ENCODE measurements at places on chromosomes 4 and X.

- DNase-seq: no peak
These were observed 26.0 kb downstream of the AIFM1 start for GRCh38 chrX:130139474-130140201.

DNA sequence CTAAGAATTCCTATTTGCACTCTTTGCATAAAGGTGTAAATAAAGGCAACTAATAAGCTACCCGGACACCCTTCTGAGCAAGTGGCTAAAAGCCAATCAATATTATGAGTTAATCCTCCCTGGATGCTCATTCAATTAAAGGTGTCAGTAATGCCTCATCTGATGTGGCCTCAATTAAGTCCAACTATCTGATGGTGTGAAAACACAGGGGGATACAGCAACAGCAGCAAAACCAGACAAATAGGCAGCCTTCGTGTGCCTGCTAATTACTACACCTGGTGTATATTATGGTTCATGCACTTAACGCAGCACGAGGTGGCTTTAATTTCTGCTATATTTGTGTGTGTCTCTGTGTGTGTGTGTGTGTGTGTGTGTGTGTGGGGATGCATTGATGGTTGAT is 244.4 kb downstream of the DCLK2 start:
- DNase-seq: no peak

DNA sequence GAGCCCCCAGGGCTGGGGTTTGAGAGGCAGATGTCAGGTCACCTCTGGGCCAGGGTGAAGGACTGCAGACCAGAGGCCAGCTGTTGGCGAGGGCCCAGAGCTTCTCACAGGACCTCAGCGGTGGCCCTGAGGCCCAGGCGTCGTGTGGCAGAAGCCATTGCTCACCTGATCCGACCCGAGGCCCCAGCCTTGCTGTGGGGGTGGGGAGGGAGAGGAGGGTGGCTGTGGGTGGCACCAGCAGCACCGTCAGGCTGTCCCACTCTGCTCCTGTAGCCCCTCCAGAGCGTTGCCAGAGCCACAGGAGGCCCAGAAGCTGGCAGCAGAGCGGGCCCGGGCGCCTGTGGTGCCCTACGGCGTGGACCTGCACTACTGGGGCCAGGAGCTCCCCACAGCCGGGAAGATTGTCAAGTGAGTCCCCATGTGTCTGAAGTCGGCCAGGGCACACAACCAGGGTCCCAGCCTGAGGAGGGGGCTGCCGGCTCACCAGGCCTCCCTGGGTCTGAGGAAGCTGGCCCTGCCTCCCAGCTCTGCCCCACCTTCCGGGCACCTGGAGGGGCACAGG is 28.8 kb downstream of the UVSSA start:
- DNase-seq: no peak

- no peak for DNase-seq
These were observed 149.7 kb downstream of the ANTXR2 start for GRCh38 chr4:79923281-79923680.

- no peak for DNase-seq
These were observed 2.2 kb downstream of the MSANTD1 start for GRCh38 chr4:3250956-3251690.
